Activated gamma-delta T cell treated with anti-CD3 and anti-CD28 coated beads, Interleukin-2, amount 50 U/mL, for 16 hours (primary cell): ENCODE measurements at places on chromosomes 2 and 18.

DNA sequence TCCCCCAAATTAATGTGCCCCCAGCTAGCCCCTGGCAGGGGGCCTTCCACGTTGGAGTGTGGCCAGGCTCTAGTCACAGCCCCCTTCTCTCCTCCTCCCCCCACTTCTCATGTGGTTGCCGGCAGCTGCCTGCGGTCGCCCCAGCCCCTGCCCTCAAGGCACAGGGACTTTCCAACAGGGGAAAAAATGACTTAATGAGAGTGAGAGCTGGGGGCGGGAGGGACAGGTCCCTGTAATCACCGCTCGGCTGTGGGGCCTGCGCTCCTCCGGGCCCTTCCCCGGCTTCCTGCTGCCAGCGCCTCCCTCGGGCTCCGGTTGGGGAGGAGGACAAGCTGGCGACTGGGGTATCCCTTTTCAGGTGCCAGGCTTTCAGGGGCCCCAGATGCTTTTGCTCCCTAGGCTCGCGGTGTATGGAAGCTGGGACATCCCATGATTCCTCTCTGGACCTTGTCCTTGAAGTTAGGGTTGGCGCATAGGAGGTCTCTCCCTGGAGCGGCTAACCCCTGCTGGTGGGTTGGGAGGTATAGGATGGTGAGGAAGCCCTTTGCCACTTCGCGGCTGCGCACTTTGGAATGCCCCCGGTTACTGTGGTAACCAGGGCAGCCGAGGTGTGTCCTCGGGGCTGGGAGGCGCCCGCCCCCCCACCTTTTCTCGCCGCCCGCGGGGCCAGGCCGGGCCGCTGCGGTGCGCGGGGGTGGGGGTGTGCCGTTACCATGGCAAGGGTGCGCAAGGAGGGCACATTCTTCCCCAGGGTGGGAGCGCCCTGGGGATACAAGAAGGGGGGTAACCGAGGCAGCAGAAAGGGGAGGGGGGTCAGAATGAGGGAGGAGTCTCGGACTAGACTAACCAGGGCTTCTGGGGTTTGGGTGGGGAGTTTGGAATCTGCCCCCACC lies 16.1 kb downstream of the WNT10A start:
- DNase-seq, result peak; percentile 86

GRCh38 chr2:144552821-144553220 lies 32.9 kb upstream of the ZEB2 start:
- no peak for DNase-seq

DNA sequence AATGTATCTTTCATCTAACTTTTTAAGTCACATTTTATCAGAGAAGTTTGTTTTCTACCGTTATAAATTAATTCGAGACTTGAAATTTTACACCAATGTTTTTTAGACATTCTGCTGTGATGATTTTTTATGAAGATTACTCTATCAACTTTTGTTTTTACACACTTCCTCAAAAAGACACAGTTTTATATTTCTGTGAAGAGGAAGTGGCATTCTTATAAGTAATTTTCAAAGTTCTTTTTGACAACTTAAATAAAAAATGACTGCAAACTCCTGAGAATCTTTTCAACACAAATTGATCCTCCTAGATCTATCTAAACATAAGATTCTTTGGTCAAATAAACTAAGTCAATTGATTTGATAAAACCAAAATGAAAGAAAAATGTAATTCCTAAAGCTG lies 13.7 kb downstream of the ANKRD44 start:
- DNase-seq, result no peak

DNA sequence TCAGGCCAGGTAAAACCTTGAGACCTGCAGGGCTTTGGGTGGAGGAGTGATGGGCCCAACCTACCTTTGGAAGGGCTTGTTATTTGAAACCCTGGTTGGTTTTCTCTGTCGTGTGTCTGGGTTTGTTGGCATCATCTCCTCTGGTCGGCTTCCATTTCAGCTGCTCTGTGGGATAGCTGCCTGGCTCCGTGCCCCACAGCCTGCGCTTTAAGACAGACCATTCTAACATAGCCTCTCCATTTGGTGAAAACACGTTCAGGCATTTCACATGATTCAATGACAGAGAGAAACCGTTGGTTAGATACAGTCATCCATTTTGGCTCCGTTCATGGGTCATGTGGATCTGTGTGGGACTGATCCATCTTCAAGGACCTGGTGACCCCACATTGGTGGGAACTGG lies 37.0 kb upstream of the LYPD6B start:
- no peak for DNase-seq

GRCh38 chr18:23529604-23530003 lies 26.3 kb downstream of the RMC1 start:
- DNase-seq, result no peak

DNA sequence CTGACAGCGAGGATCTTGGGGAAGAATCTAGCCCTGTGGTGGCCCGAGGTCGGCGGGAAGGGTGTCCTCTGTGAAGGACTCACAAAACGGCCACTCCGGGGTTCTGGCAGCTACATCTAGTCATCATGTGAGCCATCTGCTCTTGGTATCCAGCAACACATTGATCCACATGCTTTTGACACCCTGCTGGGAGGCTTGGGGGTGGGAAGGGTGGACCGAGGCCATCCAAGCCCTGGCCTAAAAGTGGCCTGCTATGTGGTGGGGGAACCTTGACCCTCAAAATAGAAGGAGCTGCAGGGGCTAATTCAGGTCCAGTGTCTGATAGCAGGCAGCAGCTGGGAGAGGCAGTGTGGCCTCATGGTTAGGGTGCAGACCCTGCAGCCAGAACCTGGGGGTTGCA lies 145.7 kb downstream of the CELF4 start:
- no peak for DNase-seq

- no peak for DNase-seq
Observed at GRCh38 chr2:3243804-3244203, 133.8 kb downstream of the EIPR1 start.

GRCh38 chr2:16069663-16069932 lies 129.2 kb downstream of the MYCN start:
- DNase-seq, result no peak

DNA sequence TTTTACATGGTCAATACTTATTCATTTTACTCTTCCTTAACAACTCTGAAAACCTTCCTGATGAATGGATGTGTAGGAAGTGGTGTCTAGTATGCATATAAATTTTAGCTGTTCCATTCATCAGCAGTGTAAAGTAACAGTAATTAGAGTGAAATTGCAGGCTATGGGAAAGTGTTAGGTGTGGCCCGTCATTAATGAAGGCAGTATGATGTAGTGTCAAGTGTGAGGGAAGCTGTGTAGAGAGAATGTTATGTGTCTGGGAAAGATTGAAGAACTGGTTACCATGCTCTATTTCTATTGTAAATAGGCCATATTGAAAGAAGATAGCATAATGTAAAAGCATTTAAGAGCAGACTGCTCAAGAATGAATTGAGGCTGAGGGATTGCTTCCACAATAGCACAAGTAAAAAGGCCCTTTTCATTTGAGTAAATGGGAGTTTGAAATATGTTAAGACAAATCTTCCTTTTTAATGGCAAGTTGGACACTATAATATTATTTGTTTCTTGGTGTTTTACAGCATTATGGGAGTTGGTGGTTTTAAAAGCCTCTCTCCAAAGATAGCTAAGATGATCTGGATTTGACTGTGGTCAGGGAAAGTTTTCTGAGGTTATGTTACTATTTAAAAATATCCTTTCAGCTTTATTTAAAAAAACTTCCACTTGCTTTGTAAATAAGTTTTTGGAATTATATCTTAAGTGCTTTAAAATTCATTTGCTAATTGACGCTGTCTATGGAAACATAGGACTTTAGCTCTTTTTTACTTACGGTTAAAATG lies 401.0 kb upstream of the ZEB2 start:
- DNase-seq, result no peak

- DNase-seq, result no peak
Observed at GRCh38 chr2:96374211-96374951, 38.8 kb downstream of the NCAPH start.

DNA sequence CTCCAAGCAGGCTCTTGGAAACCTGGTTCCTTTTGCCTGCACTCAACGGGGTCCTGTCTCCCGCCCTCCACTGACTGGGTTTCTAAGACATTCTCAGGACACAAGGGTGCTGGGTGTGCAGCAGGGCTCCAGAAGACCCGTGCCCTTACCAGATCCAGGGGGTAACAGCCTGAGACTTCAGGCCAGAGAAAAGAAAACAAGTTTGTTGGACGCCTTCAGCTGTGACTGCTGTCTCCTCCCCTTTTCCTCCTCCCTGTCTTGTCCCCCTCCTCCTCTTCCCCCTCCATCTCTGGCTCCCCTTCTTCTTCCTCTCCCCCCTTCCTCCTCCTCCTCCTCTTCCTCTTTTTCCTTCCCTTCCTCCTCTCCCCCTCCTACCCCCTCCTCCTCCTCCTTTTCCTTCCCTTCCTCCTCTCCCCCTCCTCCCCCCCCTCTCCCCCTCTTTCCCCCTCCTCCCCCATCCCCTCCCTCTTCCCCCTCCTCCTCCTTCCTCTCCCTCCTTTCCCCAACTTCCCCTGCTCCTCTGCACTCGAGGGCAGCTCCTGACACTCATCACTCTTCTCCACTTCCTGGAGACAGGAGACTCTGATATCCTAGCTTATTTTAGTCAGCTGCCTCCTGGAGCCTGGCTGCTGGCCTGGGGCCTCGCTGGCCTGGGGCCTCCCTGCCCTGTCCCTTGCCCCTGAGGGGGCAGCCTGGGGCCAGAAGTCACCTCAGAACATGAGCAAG lies 12.4 kb downstream of the ADRA2B start:
- DNase-seq, result no peak

GRCh38 chr2:213149949-213150314 lies 1.5 kb downstream of the IKZF2 start:
- no peak for DNase-seq

GRCh38 chr2:37915773-37916172 lies 9.3 kb upstream of the RMDN2 start:
- no peak for DNase-seq

DNA sequence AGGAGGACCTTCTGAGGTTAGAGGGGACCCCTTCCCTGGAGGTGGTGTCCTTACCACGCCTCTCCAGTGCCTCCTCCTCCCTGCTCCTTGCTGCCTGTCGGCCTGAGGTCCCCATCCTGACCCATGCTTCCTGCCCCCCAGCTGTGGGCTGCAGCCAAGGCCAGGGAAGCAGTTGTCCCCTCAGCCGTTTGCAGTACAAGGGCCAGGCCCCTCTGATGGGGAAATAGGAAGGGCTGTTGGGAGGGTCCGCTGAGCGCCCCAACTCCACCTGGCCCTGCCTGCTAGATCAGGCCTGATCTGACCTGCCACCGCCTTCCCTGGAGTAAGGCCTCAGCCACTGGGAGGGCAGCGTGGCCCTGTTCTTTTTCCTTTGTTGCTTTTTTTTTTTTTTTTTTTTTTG lies 219.8 kb downstream of the KLHL29 start:
- no peak for DNase-seq

GRCh38 chr2:239928391-239929350 lies 96.5 kb downstream of the NDUFA10 start:
- no peak for DNase-seq

GRCh38 chr2:1971124-1971523 lies 226.8 kb upstream of the PXDN start:
- DNase-seq, result no peak
